ENCODE measurements at places on chromosomes 3 and 15.

DNA sequence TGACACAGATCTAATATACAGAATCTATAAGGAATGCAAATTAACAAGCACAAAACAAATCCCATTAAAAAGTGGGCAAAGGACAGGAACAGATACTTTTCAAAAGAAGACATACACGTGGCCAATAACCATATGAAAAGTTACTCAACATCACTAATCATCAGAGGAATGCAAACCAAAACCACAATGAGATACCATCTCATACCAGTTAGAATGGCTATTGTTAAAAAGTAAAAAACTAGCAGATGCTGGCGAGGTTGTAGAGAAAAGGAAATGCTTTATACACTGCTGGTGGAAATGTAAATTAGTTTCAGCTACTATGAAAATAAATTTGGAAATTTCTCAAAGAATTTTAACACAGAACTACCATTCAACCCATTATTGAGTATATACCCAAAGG is 50.7 kb downstream of the ADAMTS17 start:
- no peak for DNase-seq

GRCh38 chr3:121803771-121804320 is 31.0 kb downstream of the IQCB1 start:
- no peak for DNase-seq

- DNase-seq = no peak
These were observed 24.9 kb downstream of the TSPAN3 start for GRCh38 chr15:77045985-77046384.

DNA sequence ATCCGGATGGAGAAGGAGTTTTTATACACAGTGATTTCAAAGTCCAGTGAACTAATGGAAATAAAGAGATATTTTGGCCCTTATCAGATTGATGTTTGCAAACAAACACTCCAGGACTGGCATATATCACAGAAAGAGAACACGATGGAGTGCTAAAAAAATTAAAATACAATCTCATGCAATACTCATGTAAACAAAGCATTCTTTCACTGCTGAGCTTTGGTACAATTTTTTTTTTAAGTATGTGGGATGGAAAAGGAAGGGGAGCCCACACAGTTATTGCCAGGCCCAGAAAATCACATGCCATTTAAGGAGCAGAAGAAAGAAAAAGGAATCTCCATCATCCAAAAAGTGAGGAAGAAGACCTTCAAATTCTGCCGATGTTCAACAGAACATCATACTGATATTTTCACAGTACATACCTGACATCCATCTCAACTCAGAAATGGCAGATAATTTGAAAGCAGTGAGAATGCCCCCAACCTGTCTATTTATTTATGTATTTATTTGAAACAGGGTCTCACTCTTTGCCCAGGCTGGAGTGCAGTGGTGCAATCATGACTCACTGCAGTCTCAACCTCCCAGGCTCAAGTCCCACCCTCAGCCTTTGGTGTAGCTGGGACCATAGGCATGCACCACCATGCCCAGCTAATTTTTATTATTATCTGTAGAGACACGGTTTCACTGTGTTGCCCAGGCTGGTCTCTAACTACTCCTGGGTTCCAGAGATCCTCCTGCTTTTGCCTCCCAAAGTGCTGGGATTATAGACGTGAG is 107.5 kb upstream of the SLC2A2 start:
- DNase-seq = no peak

DNA sequence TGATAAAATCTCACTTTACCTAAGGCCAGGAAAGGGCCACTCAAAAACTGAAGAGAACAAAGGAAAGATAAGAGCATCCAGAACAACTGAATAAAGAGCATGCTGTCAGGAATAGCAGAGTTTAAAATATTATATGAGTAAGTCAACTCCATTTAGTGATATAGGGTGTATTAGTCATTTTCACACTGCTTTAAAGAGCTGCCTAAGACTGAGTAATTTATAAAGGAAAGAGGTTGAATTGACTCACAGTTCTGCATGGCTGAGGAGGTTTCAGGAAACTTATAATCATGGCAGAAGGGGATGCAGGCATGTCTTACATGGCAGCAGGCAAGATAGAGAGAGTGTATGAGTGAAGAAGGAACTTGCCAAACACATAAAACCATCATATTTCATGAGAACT is 778.0 kb upstream of the NECTIN3 start:
- no peak for DNase-seq

GRCh38 chr3:138588445-138588844 is 5.6 kb downstream of the CEP70 start:
- no peak for DNase-seq
